ENCODE measurements at places on chromosomes 7 and 10.

DNA sequence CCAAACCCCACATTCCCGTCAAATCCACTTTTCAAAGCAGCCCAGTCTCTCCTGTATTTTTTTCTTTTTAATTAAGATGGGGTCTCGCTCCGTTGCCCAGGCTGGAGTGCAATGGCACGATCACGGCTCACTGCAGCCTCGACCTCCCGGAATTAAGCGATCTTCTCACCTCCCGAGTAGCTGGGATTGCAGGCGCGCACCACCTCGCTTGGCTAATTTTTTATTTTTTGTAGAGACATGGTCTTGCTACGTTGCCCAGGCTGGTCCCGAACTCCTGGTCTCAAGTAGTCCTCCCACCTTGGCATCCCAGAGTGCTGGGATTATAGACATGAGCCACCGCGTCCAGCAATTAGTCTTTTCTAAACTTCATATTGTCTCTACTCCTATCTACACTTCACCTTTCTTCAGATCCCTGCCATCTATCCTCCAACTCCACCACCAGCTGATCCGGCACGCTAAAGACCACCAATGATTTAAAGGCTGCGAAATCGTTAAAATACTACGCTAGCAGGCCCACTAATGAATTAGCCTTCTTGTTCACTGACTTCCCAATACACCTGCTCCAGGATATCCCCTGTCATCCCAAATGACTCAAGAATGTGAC lies 525 bp upstream of the CHUK start:
- no peak for DNase-seq

GRCh38 chr10:4398602-4399001 lies 427.4 kb upstream of the AKR1E2 start:
- DNase-seq: no peak

DNA sequence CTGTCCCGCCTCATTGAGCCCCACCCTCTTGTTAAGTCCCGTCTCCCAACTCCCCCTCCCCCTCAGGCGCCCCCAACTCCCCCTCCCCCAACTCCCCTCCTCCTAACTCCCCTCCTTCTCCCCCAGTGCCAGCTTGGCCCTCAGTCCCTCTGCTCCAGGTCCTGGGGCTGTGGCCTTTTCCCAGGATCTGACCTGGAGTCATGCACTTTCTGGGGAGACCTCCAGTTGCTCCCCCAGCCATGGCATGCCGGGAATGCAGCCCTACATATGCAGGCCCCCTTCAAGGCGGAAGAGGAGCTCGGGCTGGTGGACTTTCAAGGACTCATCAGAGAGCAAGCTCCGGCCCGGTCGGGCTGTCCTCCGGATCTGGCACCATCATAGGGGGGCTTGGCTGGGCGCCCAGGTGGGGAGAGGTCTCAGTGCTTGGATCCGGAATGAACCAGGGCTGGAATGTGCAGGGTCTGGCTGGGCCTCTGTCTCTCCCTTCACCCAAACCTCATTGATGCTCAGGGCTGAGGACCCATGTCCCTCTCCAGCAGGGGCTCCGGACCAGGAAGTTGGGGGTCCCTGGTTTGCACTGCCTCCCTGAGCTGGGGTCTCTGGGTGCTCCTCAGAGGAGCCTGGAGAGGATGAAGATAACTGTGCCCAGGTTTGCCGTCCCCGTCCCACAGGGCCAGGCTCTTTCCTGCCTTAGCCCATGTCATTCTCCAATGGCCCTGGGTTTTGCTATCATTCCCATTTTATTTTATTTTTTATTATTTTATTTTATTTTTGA lies 41.1 kb downstream of the TMEM270 start:
- no peak for DNase-seq

DNA sequence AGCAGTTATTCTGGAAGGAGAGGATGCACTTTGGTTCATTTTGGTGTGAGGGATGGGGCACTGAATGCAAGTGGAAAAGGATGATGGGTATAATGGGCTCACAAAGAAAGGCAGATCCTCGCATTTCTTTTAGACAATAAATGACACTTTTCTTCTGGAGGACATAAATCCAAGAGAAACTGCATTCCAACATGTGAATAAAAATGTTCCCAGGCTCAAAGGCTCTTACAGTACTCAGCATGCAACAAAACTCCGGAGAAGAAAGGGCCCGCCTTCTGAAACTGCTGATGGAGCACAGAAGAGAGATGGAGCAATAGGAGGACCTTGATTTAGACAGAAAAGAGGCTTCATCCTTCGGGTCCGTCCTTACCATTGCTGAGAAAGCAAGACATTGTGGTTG lies 538.2 kb upstream of the DPP6 start:
- no peak for DNase-seq

DNA sequence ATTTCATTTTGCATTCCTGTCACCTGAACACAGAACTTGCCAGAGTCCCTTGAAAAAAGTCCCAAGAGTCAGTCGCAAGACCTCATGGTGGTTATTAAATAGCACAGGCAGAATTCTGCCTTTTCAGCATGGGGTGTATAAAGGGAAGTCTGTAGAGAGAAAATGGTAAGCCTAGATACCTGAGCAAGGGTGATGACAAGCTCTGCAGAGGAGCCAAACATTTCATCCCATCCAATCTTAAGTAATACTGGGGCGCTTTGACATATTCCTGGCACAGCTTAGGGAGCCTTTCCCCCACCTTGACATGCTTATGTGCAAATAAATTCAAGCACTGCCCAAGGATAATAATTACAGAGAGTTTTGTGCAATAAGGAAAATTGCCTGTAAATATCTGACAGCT lies 213.0 kb downstream of the INHBA start:
- no peak for DNase-seq

DNA sequence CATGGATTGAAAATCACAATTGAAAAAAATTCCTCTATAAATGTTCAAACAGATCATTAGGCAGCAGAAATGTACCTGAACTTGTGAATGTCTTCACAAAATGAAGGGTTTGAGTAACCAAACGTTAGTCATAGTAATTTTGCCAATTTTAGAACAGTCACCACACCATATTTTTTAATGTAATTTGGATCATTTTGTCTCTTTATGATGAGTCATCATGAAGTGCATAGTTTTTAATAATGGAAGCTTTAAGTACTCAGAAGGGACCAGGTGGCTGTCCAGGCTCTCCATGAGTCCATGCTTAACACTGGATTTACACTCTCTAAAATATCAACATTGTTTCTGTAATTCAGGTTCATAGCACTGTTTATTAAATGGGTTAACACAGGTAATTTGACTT lies 219.2 kb downstream of the ETV1 start:
- no peak for DNase-seq

- no peak for DNase-seq
These were observed 159.1 kb downstream of the DGKI start for GRCh38 chr7:137687556-137688265.

- no peak for DNase-seq
These were observed 30.6 kb downstream of the CYP2W1 start for GRCh38 chr7:1013581-1013980.

GRCh38 chr10:22345301-22346095 lies at the start of gene SPAG6:
TSS of gene SPAG6 (plus strand) at chr10:22345496. CDS start at chr10:22345612, 116 bp downstream.
- DNase-seq: no peak

DNA sequence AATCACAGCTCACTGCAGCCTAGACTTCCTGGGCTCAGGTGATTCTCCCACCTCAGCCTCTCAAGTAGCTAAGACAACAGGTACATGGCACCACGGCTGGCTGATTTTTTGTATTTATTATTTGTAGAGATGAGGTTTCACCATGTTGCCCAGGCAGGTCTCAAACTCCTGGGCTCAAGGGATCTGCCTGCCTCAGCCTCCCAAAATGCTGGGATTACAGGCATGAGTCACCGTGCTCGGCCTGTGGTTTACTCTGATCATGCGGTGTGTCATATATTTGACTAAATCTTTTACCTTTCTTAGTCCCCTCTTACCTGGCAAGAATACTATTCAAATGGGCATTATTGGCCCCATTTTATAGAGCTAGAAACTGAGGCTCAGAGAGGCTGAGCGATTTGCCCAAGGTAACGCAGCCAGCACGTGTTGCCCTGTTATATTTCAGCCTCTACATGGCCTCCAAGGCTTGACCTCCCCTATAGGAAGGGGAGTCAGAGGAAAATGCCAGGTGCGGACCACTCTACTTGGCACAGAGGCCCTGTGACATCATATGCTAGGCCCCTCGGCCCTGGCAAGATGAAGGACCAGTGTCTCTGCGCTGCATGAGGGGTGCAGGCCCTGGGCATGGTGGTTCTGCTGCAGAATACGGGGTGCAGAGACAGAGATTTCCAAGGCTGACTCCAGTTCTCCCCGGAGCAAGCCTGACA lies 8.2 kb downstream of the ZCCHC24 start:
- DNase-seq: no peak

DNA sequence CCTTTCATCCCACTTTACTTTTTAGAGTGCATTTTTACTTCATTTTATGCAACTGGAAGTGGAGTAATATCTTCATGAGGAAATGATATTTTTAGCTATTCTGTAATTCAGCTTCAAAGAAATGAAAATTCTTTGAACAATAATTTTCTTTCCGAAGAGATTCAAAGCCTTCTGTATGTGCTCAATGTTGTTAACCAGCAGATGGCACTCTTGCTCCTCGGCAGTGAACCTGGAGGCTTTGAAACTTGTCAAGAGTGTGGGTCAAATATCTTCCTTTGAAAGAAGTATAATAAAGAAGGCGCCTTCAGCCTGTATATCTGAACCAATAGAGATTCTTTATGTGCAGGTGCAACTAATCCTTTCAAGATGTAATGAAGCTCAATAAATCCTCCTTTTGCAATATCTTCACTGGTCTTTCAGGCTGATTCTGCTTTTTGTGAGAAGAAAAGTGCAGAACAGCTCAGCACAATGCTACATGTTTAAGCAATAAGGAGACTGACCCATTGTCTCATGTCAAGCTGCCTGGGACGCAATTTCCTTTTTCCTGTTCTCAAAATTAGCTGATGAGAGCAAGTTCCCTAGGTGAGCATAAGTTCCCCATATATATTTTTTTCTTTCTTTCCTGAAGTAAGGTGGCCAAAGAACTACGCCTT lies 258.4 kb downstream of the SEMA3A start:
- peak; percentile 60 for DNase-seq

DNA sequence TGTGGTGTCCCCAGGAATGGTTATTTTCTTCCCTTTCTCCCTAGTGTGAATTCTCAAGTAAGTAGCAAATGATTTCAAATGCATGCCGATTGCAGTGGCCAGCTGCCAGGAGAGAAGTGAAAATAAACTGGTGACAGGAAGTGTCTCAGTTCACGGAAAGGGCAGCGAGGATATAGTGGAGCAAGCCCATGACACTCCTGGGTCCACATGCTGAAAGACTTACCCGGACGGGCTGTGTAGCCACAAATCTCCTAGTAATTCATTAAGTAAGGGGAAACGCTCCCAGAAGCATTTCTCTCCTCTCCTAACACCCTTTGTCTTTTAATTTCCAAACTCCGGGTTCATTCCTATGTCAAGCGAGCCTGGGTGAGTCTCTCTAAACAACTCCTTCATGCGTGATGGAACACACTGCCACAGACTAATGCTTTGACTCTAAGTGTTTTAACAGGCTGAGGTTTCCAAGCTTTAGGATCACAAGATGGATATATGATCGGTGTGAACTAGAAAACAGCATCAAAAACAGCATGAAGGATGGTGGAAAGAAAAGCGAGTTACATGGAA lies 125.6 kb downstream of the CYP26A1 start:
- peak; percentile 49 for DNase-seq

DNA sequence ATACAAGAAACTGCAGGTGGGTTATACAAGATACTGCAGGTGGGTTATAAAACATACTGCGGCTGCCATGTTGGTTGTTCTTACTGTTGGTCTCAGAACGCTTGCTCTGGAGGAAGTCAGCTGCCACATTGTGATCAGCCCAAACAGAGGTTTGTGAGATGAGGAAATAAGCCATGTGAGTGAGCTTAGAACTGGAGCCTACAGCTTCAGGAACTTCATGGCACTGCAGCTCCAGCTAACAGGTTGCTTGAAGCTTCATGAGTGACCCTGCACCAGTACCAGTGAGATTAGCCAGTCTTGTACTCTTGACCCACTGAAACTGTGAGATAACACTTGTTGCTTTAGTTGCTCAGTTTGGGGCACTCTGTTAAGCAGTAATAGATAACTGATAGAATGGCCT lies 74.5 kb upstream of the PRKCQ start:
- no peak for DNase-seq

GRCh38 chr10:131975003-131975402 lies 6.7 kb downstream of the BNIP3 start:
- no peak for DNase-seq

DNA sequence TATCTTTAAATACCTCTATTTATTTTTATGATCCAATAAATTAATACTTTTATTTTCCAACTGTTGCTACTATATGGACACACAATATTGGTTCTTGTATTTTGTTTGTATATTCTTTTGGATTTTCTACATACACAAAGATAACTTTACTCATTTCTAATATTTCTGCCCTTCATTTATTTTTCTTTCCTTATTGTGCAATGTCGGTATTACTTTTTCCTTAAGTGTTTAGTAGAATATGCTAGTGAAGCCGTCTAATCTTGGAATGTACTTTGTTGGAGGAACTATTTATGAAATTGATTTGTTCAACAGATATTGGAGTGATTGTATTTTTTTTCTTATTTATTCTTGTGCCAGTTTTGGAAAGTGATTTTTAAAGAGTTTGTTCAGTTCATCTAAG lies 94.0 kb downstream of the ORC5 start:
- DNase-seq: no peak

GRCh38 chr7:99768471-99768870 lies 15.5 kb downstream of the CYP3A4 start:
- no peak for DNase-seq

GRCh38 chr10:16832351-16833080 lies 15.3 kb upstream of the RSU1 start:
- no peak for DNase-seq

- DNase-seq: no peak
These were observed 12.1 kb downstream of the ABCA13 start for GRCh38 chr7:48183370-48183743.

- no peak for DNase-seq
These were observed 22.6 kb downstream of the HSPA12A start for GRCh38 chr10:116719804-116720203.

GRCh38 chr10:73044378-73045285 lies 52.0 kb downstream of the P4HA1 start:
- DNase-seq: peak; percentile 21

GRCh38 chr10:104641187-104641936 lies at the start of gene SORCS3:
TSS of gene SORCS3 (plus strand) at chr10:104641290.
- no peak for DNase-seq

DNA sequence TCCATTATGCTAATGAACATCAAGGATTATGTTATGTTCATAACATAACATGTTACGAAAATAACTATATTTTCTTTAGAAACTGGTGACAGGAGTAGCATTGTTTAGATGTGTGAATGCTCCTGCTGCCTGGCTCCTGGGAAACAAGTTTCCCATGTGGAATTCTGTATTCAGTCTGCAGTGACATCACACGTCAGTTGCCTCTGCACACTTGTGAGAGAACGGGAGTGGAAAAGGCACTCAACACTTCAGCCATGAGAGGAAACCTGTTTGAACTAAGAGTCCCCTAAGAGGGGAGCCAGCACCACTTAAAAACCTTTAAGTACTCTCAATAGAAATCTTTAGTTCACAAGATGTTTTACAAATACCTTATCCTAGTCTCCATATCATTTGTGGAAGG lies 140.3 kb upstream of the FAM20C start:
- DNase-seq: no peak

- DNase-seq: no peak
These were observed 1.0 kb downstream of the ATE1 start for GRCh38 chr10:121926671-121927317.
